Left kidney (tissue), 8 donors: ENCODE measurements at places on chromosomes 3 and 15. TPM values are rescaled to one million over a fixed set of nuclear protein-coding genes. Genes with fewer than 3 reads are reported as not detected.

DNA sequence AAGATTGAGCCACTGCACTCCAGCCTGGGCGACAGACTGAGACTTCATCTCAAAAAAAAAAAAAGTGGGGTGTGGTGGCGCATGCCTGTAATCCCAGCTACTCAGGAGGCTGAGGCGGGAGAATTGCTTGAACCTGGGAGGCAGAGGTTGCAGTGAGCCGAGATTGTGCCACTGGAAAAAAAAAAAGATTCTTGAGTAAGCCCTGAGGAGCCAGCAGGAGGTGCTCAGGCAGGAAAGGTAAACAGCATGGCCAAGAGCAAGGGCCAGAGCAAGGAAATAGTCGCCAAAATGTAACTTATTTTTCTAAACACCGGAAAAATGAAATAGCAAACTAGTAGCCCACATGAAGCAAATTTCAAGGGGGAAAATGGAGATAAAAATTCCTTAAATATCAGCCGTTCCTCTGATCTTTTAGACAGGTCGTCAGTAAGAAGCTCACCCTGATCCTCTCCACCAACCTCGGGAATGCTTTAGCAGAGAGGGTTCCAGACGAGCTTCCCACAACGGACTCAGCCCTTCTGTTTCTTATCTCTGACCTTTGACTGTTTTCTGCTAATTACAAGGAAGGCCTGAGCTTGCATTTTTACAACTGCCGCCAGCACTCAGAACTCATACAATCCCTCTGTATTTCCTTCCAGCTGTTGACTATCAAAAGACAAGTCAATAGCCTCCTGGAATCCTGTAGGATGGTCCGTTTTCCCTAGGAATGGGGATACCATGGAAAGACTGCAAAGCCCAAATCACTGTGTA lies 45.0 kb upstream of the AKAP13 start:
- DNase-seq: no peak

GRCh38 chr3:129413687-129414506 lies 14.5 kb downstream of the EFCAB12 start:
- DNase-seq: no peak

DNA sequence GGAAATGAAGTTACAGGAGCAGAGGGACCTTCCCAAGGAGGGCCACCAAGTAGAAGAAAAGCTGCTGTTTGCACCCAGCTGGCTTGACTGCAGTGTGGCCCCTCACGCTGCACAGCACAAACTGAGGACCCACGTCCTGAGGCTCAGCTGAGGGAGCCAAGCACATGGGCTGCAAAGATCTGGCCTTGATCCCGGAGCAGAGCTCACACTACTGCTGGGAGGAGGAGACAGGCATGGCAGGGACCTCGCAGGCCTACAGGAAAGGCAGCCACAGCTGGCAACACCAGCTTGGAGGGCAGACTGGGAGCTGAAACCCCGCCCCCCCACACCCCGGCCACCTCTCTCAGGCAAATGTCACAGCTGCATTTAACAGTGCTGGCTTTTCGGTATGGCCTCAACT lies 39.7 kb downstream of the KLHL25 start:
- no peak for DNase-seq

DNA sequence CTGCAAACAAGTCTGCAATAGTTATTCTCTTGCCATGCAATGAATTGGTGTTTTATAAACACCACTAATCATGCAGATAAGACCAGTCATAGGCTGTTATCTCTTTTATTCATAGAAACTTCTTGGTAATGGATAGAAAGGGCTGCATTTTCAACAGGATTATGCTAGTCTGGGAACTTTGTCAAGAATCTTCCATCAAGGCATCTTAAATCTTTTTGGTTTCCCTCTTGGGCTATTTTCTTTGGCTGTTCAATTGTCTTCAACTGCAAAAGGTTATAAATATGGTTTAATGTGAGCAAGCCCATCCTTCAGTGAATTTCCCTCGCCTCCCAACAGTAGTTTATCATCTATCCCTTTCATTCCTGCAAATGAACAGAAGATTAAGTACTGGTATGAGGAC lies 59.0 kb upstream of the MINAR1 start:
- DNase-seq: peak; percentile 27

DNA sequence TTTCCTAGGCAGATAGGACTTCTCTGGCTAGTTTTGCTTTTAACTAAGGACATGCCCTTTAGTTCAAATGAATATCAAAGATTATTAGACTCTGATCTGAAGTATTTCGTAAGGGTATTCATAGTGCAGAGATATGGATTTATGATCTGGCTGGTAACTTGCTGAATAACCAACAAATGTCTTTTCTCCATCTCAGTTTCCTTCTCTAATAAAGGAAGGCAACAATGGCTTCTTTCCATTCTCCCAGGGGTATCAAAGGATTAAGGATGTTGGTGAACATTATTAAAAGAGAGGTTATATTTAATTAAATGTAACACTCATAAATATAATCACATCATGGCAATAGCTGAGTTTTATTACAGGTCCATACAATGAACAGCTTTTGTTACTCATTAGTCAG lies 79.2 kb upstream of the STXBP5L start:
- DNase-seq: no peak

DNA sequence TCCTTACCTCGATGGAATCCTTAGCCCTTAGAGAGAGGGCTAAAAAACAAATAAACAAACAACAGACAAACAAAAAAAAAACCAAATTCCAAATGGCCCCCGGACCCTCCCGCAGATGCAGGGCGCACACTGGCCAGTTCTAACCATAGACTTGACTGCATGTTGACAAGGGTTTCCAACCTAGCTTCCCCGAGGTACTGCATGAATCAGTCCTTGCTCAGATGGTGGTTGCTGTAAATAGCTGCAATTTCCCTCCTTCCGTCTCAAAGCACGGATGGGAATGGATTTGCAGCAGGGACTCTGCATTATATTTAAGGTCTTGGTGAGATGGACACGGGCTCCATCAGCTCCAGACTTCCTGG lies 162.8 kb downstream of the CD47 start:
- DNase-seq: peak; percentile 20

DNA sequence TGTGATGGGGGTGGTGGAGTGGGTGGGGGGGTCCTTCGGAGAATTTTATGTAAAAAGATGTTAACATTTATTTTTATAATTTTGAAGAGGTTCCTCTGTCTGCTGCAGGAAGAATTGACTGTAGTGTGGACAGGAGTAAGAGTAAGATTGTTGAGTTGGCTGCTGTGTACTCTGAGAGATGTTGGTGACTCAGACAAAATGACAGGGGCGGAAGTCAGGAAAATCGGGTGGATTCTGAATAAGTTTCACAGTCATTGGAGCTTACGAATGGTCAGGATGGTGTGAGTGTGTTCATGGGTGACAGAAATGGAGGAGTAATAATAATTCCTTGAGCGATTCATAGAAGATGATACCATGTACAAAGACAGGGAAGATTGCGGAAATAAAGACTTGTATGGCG lies 420.0 kb downstream of the ROBO2 start:
- DNase-seq: no peak

- peak; percentile 26 for DNase-seq
Observed at GRCh38 chr15:79332824-79333510, 22.1 kb downstream of the TMED3 start.

- DNase-seq: no peak
Observed at GRCh38 chr3:10703875-10704274, 112.2 kb upstream of the SLC6A11 start.

DNA sequence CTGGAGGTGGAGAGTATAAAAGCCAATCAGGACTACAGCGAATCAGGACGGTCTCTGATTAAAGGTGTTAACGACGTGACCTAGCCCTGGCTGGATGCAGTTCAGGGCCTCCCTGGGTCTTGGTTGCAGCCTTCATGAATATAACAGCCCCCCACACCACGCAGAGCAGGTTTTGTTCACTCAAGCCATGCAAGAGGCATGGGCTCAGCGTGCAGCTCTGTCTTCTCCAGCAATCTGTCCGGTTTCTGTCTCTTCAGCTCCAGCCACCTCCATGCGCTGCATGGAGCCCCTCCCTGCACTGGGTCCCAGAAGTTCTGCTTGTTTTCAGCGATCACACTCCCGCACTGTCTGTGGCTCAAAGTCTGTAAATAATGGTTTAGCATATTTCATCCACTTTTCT lies 57.1 kb upstream of the CHRNA7 start:
- no peak for DNase-seq

DNA sequence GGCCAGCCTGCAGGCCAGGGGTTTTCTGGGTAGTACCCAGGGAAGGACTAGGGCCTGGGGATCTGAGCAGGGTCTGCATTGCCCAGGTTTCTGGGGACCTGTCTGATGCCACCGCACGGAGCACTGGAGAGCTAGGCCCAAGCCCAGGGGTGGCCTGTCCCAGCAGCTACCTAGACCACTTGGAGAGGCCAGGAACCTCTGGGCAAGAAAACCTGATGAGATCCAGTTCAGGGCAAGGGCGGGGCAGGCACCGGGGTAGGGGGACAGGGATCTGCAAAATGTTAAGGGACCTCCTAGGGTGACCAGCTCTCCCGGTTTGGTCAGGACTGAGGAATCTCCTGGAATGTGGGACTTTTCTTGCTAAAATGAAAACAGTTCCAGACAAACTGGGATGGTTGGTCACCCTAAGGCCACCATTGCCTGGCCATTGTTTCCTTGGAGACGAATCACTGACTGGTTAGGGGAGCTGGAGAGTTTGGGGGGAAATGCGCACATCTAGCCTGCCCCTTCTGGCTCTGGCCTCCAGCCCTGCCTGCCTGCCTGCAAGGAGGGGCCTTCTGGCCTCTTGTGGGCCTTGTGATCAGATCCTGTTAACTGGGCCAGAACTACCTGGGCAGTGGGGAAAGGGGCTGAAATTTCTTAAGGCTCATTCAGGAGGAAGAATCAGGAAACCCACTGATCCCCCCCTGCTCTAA lies 117.4 kb upstream of the TLE3 start:
- no peak for DNase-seq

DNA sequence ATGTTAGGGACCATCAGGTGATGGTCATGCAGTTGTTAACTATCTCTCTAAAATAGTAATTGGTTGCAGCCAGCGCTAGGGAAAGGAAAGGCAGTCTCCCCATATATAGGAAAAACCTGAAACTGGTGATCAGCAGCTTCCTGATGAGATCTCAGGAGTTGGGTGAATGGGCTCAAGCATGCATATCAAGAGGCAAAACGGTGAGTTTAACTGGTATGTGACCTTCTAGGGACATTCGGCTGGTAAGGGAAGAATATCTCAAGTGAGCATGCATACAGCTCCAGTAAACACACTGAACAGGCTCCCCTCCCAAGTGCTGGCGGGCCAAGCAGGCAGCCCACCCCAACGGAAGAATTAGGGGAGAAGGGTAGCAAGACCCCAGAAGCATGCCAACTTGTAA lies 49.3 kb upstream of the ROBO2 start:
- no peak for DNase-seq

SLC7A14 gene
- 2.2 TPM for polyA plus RNA-seq

EOMES gene
- 0.10 TPM for polyA plus RNA-seq

P3H2 gene
- 94.2 TPM for polyA plus RNA-seq

VPS39 gene
- polyA plus RNA-seq: 98.5 TPM
